ENCODE measurements at places on chromosomes 2 and 18. TPM values are rescaled to one million over a fixed set of nuclear protein-coding genes. Genes with fewer than 3 reads are reported as not detected.

AMER3 gene
- total RNA-seq, result 0.27 TPM

PAX8 gene
- 5.4 TPM for total RNA-seq

BCL2 gene
- 16.5 TPM for total RNA-seq

WDR33 gene
- 36.6 TPM for total RNA-seq

SNTG2 gene
- total RNA-seq, result 0.55 TPM

DCDC2C gene
- total RNA-seq, result not detected

DNA sequence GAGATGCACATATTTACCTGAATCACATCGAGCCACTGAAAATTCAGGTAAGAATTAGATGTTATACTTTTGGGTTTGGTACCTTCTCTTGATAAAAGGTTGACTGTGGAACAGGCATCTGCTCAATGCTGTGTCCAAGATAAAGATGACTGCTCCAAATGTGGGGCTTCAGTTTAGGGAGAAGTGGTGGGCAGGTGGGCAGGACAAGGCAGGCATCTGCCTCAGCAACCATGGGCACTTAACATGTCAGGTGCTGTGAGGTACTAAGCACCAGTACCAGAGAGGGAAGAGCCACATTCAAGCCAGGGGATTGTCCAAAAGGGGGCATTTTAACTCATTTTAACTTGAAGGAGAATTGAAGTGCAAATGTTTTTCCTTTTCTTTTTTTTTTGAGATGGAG lies 14.0 kb downstream of the TYMS start:
- no peak for DNase-seq
- no peak overlapping the region for H3K4me3 ChIP-seq
- H3K36me3 ChIP-seq, result peaks cover 23% of the 10 kb centered on the region
- no peaks in the 10 kb centered on the region for H3K27me3 ChIP-seq

DNA sequence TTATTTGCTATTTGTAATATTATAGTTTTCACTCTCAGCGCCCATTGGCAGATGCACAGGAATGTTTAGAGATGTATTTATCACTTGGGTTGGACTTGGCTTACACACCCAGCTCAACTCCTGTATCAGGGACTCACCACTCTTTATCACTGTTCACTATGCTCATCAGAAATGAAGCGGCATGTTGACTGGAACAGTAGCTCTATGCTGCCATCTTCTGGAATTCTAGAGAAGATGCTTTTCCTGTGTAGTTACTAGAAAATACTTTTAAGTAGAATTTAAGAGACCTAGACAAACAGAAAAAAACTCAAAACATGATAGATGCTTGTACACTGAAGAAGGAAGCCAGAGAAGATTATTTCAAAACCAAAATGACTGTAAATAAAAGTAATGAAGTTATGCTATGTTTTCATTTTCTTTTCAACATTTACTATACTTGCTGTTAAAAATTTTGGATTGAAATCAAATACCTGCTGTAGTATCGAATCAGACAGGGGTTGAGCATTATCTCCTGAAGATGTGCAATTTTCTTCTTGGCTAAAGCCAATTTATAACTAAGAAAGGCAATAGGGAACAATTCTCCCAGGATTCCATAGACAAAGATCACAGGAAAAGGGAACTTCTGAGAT lies 47.4 kb upstream of the NXPH2 start:
- H3K27me3 ChIP-seq, result no peaks in the 10 kb centered on the region
- H3K4me1 ChIP-seq, result no peaks in the 10 kb centered on the region
- H3K27ac ChIP-seq, result no peak overlapping the region
- no peak for DNase-seq

- H3K4me1 ChIP-seq, result peaks cover 31% of the 10 kb centered on the region
- peak; percentile 51 for DNase-seq
- H3K27ac ChIP-seq, result peak overlapping the region; percentile 52
- no peak overlapping the region for H3K4me3 ChIP-seq
- H3K36me3 ChIP-seq, result no peaks in the 10 kb centered on the region
Measured at GRCh38 chr2:74025971-74026612, 41.4 kb downstream of the TET3 start.

DNA sequence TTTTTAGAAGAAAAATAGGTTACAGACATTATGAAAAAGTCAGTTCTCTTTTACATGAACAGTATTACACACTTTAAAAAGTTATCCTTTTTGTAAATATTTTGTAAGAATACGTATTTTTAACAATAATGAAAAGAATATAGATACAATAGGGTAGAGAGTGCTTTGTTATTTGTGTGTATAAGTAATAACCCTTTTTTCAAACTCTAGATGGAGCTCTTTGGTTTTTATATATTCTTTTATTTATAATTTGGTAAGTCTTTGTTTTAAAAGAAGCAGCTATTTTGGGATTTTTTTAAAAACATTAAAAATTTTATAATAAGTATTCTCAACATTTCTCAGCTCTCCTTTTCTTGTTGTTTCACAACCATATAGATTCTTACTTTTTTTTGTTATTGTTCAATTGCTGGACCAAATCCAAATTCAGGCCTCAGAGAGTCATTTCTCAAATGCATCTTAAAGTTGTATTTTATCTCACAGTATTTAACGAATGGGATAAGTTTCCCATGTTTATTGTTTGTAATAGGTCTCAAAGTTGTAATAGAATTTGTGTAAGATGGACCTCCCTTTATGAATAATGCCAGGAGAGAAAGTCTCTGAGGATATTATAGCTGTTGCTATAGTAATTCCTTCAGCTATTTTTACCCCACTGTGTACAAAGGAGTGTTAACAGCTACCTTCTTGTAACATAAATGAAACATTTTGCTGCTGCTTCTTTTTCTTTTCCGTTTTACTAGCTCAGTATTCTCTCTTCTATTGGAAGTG lies 46.4 kb downstream of the ACYP2 start:
- H3K4me1 ChIP-seq, result no peaks in the 10 kb centered on the region
- no peaks in the 10 kb centered on the region for H3K36me3 ChIP-seq
- H3K27ac ChIP-seq, result no peak overlapping the region

- H3K27ac ChIP-seq, result no peak overlapping the region
- DNase-seq, result no peak
- no peaks in the 10 kb centered on the region for H3K4me1 ChIP-seq
- H3K36me3 ChIP-seq, result no peaks in the 10 kb centered on the region
Measured at GRCh38 chr2:136468799-136469369, 296.5 kb upstream of the THSD7B start.

GRCh38 chr2:112257575-112257974 lies 2.7 kb upstream of the ZC3H8 start:
- DNase-seq, result no peak
- no peak overlapping the region for H3K4me3 ChIP-seq
- H3K27me3 ChIP-seq, result no peaks in the 10 kb centered on the region
- peaks cover 22% of the 10 kb centered on the region for H3K4me1 ChIP-seq
- no peaks in the 10 kb centered on the region for H3K36me3 ChIP-seq

DNA sequence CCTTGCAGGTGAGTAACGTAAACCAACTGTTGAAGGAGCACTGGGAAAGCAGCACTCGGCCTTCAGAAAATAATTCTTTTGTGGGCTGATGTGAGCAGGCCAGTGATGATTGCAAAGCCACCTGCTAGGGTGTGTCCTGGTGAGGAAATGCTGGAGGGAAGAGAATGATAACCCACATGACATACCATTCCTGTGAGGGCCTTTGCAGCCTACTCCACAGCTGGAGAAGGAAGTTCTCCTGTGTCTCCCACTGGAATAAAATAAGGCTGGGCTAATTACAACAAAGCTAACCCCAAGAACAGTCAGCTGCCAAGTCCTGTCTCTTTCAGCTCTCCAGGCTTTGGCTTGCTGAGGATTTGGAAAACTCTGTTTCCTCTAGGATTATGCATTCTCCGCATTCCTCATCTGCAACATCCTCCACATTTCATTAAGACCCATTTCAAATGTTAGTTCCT lies 16.7 kb upstream of the DSG1 start:
- H3K4me3 ChIP-seq, result no peak overlapping the region
- no peak overlapping the region for H3K27ac ChIP-seq
- no peaks in the 10 kb centered on the region for H3K27me3 ChIP-seq
- H3K4me1 ChIP-seq, result peaks cover 6% of the 10 kb centered on the region
- no peaks in the 10 kb centered on the region for H3K36me3 ChIP-seq
- DNase-seq, result no peak

- no peak overlapping the region for H3K4me3 ChIP-seq
- no peak for DNase-seq
- no peaks in the 10 kb centered on the region for H3K4me1 ChIP-seq
- no peak overlapping the region for H3K27ac ChIP-seq
- H3K27me3 ChIP-seq, result no peaks in the 10 kb centered on the region
Measured at GRCh38 chr2:226495466-226496272, 304.0 kb downstream of the IRS1 start.

Data from transverse colon (tissue), 4 donors.